CD8-positive, alpha-beta T cell (primary cell): ENCODE measurements at places on chromosomes 2 and 18. TPM values are rescaled to one million over a fixed set of nuclear protein-coding genes. Genes with fewer than 3 reads are reported as not detected.

DNA sequence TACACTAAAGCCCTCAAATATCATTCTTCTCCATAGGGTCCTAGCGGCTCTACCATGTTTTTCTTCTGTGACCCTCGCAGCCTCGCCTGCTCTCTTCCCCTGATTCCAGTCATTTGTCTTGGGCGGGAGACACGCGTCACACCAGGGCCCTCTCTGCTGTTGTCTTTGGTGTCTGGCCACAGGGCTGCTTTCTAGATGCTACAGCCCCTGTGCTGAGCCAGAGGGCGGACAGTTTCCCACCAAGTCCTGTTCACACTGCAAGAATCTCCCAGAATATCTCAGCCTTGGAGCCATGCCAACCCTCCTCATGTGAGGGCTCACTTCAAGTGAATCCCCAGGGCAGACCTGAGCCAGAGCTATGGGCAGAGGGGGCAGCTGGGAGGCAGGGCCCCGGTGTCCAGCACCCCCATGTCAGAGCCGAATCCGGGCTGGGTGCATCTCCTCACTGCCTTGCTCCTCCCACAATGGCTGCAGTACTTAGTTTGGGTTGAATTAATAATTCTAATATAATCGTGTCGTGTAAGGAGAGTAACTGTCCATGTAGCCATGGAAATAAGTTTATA is 42.1 kb downstream of the DIPK1C start:
- no peak for DNase-seq

DNA sequence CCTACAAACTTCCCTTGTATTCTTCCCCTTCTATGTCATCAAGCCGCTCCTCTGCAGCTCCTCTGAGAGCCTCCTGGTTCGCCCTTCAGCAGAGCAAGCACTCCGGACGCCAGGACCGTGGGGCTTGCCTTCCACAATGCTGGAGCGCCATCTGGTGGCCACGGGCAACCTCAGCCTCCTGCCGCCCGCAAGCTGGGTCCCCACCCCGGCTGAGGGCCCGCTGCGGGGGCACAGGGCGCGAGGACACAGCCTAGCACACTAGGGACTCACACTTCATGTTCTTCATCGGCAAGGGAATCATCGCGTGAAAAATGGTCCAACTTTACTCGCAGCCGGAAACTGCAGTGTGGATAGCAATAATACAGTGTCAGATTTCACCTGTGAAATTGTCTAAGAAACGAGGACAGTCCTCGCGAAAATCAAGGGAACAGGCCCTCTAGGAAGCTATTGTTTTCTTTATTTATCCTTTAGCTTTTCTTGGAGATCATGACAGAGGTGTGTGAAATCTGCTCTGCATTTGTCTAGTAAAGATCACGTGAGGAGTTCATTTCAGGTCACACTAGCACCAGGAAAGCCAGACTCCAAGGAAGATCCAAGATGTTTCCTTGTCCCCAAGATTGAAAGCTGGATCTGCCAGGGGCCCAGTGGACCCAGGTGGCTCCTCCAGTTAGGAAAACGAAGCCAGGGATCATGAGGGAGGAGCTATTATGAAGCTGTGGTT is 5.8 kb downstream of the PRLH start:
- DNase-seq: peak; percentile 80

DNA sequence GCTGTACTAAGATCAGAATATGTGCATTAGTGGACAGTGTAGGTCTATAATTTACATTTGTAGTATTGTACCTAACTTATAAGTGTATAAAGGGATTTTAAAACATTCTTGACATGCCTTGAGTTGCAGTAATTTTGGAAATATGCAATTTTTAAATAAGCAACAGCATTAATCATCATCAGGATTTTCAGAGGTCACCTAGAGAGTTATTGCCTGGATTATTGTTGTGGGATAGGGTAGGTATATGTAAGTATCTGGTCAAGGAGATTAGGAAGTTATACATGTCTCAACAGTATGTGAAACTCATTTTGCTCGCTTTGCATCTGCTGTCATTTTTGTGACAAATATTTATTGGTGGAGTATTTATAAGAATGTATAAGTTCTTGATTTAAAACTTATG is 184.2 kb downstream of the WDR7 start:
- DNase-seq: no peak

DNA sequence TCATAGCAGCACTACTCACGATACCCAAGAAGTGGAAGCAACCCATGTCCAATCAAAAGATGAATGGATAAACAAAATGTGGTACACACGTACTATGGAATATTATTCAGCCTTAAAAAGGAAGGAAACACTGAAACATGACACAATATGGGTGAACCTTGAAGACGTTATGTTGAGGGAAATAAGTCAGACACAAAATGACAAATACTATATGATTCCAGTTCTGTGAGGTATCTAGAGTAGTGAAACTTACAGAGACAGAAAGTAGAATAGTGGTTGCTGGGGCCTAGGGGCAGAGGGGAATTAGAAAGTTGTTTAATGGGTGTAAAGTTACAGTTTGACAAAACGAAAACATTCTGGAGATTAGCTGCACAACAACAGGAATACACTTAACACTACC is 24.7 kb downstream of the TLK1 start:
- DNase-seq: no peak

DNA sequence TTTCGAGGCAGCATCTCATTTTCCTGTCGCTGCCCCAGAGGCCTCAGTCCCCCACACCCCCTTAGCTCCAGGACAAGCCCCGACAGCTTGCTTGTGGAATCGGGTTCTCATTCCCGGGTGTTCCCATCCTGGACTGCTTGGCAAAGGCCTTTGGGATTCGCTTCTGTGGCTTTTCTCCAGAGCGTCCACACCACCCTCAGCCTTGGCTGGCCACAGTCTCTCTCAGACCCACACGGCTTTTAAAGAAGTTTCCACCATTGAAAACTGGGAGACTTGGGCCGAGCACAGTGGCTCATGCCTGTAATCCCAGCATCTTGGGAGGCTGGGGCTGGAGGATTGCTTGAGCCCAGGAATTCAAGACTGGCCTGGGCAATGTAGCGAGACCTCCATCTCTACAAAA is 2.7 kb downstream of the ESPNL start:
- DNase-seq: no peak

DNA sequence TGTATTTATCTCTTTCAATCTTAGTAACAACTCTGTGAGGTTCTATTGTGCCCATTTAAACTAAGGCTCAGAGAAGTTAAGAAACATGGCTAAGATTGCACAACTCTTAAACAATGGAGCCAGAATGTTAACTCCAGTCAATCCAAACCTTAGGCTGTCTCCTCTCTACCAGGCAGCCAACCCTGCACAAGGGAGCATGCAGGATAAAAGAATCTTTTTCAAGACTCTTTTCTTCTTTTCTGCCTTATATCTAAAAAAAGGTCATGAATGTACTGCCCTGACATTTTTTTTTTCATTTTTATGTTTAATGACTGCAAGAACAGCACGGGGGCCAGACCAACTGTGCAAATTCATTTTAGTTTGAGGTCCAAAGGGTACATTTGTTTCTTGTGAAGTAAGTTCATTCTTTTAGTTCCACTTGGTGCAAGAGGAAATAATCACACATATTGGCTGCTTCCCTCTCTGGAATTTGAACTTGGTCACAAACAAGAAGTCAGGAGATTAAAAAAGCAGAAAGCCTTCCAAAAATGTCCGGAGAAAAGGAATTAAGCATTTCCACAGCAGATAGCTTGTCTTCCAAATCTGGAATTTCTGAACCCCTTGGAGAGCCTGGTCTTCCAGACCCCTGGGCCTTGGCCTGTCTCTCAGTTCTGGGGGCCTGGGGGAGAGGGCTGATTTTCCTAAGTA is 96.0 kb upstream of the RIOK3 start:
- DNase-seq: no peak

GRCh38 chr2:9815844-9816279 is 27.4 kb upstream of the TAF1B start:
- no peak for DNase-seq

DNA sequence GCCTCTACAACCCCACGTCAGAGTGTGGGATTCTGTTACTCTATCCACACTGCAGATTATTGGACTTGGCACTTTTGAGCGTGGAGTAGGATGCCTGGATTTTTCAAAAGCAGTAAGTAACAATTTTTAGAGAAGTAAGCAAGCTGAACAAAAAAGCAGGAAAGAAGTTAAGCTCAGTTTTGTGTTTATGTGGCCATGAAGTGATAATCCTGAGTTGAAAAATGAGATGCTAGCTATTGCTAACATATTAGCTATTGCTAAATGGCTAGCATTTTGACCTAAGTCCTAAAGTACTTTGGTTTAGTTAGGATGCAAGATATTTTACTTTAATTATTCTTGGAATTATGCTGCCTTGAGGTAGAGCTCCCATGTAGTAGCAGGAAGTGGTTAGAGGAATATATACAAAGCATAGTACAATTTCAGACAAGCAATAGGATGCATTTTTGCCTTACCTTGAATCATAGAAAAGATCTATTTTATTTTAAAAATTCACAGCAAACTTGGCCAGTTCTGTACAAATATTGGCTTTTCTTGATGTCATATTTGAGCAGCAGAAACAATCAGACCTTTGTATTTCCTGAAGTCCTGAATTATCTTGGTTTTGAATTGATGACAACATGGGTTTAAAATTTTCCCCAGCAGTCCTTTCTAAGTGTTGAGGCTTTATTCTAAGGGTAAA is 74.6 kb downstream of the COX7A2L start:
- no peak for DNase-seq

- no peak for DNase-seq
Observed at GRCh38 chr18:395456-396250, 104.8 kb downstream of the COLEC12 start.

- no peak for DNase-seq
Observed at GRCh38 chr2:69995511-69995910, 34.1 kb upstream of the ASPRV1 start.

DNA sequence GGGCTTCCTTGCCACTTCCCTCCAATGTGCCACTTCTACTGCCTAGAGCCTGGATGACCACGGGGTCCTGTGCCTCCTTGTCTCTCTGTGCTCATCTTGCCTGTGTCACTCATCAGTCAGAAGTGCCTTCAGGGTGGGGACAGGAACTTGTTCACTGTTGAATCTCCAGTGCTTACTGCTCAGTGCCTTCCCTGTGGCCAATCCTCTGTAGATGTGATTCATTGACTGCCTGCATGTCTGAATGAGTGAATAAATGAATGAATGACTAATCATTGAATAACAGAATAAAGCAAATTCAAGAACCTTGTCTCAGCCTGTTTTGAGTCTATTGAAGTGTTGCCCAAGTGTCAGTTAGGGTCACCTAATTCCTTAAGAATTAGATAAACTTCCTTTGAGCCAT is 42.3 kb upstream of the FAM136A start:
- DNase-seq: no peak

GRCh38 chr2:191738667-191739066 is 60.7 kb downstream of the NABP1 start:
- DNase-seq: no peak

- DNase-seq: no peak
Observed at GRCh38 chr18:45335282-45336043, 279.8 kb upstream of the SLC14A2 start.

GRCh38 chr2:151280271-151280670 is 9.2 kb downstream of the NMI start:
- no peak for DNase-seq

- DNase-seq: no peak
Observed at GRCh38 chr18:31487246-31488015, 10.5 kb upstream of the DSG2 start.

GRCh38 chr2:10914272-10914693 is 2.5 kb downstream of the KCNF1 start:
- no peak for DNase-seq

DNA sequence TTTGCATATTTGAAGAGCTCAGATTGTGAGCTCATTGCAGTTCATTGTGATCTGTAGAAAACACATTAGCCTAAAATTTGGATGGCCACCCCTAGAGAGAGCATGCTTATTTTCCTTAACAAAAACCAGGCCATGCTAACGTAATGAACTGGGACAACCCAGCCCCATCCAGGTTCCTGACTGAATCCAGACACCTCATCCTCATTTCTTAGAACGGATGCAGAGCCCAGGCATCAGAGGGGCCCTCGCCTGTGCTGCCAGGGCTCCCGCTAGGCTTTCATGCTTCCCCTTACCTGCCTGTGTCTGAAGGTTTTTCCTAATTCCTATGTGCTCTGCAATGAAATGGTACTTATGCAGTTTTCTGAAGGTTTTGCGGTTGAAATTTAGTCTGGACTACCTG is 171.1 kb downstream of the CCDC102B start:
- no peak for DNase-seq

- no peak for DNase-seq
Observed at GRCh38 chr18:48351216-48352050, 57.8 kb downstream of the ZBTB7C start.

The RFX8 gene
- not detected for total RNA-seq

The SCN2A gene
- not detected for total RNA-seq

The CPLX4 gene
- total RNA-seq: not detected

The DPP4 gene
- total RNA-seq: 13.5 TPM

The SCN7A gene
- total RNA-seq: not detected

The LYPD1 gene
- not detected for total RNA-seq

The FNDC4 gene
- 0.49 TPM for total RNA-seq

The RGPD3 gene
- 0.43 TPM for total RNA-seq

The CRYGD gene
- not detected for total RNA-seq

The UNC50 gene
- total RNA-seq: 12.5 TPM
